ENCODE measurements at places on chromosomes 12 and 14. TPM values are rescaled to one million over a fixed set of nuclear protein-coding genes. Genes with fewer than 3 reads are reported as not detected.

The SLC41A2 gene
- total RNA-seq = 10.3 TPM

The DIO3 gene
- 6.9 TPM for total RNA-seq

The SLC2A13 gene
- 5.9 TPM for total RNA-seq

The C14orf132 gene
- total RNA-seq = 6.6 TPM

The FOXA1 gene
- 656 TPM for total RNA-seq

The STAC3 gene
- total RNA-seq = 4.8 TPM
